Kidney (tissue), 22 donors: ENCODE measurements at places on chromosomes 7 and 10.
A peak's percentile ranks its signal among the peaks of the same experiment; 100 is the strongest.

DNA sequence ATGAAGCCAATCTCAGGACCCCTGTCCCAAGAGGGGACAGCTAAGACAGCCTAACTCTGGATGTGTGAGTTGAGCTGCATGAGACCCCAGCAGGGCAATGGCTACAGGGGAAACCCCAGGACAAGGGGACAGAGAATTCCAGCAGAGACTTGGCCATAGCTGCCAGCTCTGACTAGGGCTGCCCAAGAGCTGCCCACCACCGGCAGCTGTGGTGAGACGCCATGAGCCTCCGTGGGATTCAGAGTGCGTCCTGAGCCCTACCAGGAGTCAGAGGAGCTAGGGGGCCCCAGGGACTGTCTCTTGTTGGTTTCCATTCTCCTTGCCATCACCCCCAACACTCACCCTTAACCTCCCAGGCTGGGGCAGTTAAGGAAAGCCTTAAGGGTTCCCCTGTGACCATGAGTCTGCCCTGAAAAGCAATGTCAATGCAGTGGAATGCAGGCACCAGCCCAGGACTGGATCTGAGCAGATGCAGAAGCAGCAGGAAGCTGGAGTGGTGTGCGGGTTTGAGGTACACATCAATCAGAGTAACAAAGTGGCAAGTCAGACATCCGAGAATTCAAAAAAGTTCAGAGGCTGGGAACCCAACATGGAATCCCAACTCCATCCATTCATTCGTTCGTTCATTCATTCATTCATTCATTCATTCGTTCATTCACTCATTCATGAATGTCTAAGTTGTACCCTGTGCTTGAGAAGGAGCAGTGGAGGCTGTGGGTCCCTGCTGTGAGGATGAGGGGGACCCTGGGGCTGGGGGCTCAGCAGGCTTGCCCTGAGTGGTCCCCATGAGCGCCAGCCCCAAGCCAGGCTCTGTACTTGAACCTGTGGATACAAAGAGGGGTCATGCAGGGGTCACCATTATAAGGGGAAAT, 52.9 kb downstream of the C10orf120 start:
- DNase-seq: no peak

- peak; percentile 37 for DNase-seq
Measured at GRCh38 chr7:35482231-35482630, 212.7 kb downstream of the HERPUD2 start.

- DNase-seq: no peak
Measured at GRCh38 chr10:33967606-33968120, 633.2 kb upstream of the NRP1 start.

DNA sequence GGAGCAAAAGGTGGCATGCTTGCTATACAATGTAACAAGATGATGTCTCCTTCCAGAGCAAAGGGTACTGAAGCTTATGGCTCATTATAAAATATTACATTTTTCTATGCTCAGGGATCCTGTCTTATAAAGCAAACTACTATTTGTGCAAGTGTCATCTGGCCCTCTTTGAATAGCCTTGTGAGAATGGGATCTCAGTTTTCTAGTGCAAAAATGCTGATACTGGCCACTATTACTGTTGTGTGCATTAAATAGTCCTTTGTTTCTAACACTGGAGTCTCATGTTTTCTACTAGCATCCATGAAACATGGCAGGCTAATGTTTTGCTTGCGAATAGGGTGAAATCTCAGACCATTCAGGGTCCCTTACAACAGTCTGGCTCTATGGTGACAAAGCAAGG, 823.0 kb downstream of the REEP3 start:
- no peak for DNase-seq

DNA sequence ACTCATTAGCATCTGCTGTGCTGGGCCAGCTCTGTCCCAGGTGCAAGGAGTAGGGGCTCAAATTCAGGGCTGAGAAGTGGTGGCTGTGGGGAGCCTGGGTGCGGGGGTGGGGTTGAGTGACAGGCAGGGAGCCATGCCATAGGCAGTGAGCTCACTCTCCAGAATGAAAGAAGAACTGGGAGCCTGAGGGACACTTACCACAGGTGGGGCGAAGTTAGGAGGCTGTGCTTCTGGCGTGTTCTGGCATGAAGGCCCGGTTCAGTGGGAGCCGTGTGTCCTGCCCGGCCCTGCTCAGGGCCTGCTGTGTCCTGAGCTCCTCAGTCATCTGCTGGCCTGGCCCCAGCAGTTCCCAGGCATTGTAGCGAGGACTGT, 62.5 kb downstream of the MKI67 start:
- peak; percentile 54 for DNase-seq

DNA sequence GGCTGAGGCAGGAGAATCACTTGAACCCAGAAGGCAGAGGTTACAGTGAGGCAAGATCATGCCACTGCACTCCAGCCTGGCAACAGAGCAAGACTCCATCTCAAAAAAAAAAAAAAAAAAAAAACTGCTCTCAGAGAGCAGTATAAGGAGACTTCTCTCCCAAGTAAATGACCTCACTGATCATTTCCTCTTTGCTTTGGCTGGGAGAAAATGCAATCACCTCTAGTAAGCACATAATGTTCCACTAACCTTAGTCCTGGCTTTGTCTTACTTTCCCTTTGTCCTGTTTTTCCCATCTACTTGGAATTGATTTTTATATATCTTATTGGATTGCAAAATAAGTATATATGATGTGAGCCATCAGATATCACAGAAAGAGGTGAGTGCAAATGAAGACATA, 2.5 kb downstream of the SLC25A13 start:
- DNase-seq: no peak

DNA sequence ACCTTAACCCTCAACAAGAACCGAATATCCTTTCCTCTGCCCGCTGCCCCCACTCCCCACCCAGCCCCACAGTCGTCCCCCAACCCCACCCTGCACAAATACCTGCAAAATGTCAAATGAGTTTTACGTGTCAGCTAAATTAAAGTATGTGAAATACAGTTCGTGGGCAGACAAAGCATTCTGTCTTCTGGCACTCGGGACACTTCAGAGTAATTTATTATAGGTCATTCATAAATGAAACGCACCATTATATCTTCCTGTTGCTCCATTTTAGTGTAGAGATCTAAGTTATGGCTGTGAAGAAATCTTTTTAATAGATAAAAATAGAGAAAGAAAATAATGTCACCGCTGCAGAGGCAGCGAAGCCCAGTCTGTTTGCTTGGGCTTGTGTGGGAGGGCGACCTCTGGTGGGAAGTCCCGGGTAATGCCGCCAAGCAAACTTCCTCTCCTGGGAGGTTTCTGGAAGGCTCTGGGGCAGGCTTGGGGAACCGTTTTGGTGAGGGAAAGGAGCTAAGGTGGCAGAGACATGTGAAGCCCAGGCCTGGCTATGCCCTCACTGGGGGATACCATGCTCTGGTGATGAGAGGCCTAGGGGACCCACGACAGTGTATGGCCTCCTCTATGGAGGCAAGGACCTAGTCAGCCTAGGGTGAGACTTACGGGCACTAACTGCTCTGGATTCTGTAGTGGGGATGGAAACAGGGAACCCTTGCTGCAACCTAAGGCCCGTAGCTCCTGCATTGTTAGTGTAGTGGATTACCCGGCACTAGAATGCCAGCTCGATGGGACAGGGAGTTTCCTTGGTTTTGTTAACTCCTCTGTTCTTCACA, 604.9 kb downstream of the LRMDA start:
- DNase-seq: peak; percentile 85

DNA sequence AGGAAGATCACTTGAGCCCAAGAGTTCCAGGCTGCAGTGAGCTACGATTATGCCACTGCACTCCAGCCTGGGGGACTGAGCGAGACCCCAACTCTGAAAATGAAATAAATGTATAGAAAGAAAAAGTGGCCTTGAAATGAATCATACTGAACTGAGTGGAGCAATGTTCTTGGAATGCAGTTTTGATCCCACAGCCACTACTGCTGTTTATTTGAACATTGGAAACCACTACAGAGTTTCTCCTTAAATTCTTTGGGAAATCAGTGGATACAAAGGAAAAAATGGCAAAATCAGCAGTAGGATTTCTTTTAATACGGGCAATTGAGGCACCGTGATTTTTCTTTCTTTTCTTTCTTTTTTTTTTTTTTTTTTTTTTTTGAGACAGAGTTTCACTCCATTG, 637.4 kb downstream of the GALNT17 start:
- no peak for DNase-seq

DNA sequence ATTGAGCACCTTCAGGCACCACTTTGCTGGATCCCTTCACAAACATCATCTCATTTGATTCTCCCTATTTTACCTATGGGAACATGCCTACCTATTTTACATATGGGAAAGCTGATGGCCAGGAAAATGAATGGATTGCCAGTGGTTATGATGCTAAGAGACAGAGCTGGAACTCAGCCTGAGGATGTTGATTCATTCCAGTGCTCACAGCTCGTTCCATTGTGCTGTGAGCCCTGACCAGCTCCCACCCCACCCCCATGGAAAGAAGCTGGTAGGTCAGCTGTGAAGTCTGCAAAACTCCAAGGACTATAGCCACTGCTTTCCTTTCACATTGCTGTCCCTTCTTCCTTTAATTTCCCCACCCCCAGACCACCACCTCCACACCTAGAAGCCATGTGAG, 9.6 kb downstream of the UBTD1 start:
- peak; percentile 67 for DNase-seq
